ENCODE measurements at places on chromosomes 1 and 21.

DNA sequence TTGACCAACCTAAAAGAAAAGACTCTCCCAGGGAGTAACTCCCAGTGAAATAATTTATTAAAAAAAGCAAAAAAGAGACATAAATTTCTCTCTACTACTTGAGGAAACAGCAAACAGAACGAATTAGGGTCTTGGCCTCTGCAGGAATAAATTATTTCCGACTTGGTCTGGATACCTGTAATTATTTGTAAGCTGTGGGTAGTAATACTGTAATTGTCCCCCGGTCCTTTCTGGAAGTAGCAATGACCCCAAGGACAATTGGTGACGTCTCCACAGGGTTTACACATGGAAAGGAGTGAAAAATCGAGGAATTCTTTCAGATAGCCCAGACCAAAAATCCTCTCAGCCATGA, 3.7 kb upstream of the SIM2 start:
- no peak for DNase-seq

DNA sequence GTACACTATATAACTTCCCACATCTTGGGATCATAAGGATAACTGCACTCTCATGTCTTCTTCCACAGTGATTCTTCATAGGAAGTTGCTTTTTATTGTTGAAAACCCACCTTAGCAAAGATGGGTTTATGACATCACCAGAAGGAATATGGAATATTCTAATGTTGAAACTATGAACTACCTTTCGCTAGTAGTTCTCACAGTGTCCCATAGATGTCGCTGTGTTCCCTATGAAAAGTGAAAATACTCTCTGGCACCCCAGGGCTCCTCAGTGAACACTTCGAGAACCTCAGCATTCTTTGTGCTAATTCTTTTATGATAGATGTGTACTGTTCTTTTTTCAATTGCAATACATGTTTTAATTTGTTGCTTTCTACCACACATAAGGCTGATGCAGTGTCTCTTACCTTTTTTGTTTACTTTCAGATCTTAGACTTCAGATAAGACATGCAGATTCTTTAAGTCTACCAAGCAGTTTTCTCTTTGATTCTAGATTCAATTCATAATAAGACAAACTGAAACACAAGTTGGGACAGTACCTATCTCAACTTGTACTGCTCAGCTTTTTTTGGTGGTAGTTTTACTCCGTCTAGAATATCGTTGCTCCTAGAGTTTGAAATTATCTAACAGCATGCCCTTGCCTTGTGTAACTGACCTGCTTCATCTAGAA, 90.8 kb downstream of the GTF2B start:
- DNase-seq, result no peak

- no peak for DNase-seq
Measured at GRCh38 chr1:230149751-230150584, 82.9 kb downstream of the GALNT2 start.

- DNase-seq, result no peak
Measured at GRCh38 chr1:177490036-177490639, 319.4 kb downstream of the BRINP2 start.

DNA sequence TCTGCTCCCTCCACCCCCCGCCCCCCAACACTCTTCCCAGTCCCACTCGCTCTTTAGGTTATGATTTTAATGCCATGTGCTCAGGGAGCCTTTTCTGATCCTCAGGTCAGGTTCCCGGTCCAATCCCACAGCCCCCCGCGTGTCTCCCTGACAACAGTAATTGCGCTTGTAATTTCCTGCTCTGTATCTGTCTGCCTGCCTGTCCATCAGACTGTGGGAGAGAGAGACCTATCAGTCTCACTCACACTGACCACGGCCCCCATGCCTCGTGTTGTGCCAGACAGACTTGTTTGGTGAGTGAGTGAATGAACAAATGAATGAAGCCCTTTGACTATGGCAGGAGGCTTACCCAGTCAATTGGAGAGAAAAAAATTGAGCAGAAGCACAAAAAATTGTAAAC, 50.8 kb upstream of the ECE1 start:
- no peak for DNase-seq

- peak; percentile 30 for DNase-seq
Measured at GRCh38 chr1:224632921-224633321, 16.8 kb downstream of the CNIH3 start.

GRCh38 chr1:7177438-7178146, 392.3 kb downstream of the CAMTA1 start:
- DNase-seq, result no peak

DNA sequence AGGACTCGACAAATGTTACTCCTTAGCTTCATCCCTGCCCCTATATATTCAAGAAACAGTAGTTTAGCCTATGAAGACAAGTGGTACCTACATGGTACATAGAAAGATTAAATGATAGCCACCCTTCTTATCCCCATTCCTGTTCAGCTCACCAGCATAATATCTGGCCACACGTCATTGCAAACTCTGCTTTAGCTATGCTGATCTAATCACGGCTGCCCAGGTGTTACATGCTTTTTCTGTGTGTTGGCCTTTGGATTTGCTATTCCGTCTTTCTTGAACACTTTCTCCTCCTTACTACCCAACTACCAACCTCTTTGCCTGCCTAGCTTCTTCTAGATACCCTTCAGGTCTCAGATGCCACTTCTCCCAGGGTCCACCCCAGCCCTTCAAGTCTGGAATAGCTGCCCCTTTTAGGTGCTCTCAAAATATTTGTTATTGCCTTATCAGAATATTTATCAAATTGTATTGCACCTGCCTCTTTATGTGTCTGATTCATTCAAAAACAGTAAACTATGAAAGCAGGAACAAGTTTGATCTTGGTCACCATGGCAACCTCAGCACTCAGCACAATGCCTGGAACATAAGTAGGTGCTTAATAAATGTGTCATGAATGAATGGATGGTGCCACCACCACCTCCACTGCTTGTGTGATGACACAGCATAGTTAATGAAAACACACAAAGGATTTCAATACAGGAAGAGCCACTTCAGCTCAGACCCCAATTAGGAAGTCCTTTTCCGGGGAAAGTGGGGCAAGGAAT, 11.4 kb upstream of the DNASE2B start:
- DNase-seq, result no peak

DNA sequence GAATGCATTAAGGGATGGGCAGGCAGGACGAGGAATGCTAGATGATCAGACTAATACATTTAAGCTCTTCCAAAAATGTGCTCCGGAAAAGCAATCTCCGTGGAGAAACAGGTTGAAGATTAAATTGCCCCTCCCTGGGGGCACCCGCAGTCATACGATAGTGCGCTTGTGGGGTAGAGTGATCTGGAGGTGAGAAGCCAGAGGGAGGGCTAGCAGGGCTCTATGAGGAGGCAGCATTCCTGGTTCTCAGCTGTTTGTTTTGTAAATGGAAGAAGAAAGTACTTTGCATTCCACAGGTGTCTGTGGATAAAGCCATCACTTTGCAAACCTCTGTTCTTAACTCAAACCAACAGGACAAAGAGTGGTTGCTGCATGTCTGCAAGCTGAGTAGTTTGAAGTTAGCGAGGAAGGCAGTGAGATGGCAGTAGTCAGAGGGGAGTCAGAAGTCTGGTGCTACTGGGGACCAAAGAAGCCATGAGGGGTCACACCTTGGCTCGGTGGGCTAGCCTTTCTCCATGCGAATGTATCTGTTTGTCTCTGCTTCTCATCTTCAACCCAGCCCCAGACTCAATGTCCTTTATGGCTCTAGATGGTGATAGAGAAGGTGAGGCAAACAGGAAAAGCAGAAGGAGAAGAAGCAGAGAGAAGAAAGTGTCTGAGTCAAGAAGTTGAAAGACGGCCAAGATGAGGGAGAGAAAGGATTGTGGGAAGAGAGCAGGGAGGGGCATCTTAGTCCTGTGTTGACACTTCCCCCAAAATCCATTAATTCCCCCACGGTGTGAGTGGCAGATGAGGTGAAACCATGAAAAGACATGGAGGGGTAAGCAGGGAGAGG, 65.2 kb upstream of the GJA8 start:
- DNase-seq, result no peak

DNA sequence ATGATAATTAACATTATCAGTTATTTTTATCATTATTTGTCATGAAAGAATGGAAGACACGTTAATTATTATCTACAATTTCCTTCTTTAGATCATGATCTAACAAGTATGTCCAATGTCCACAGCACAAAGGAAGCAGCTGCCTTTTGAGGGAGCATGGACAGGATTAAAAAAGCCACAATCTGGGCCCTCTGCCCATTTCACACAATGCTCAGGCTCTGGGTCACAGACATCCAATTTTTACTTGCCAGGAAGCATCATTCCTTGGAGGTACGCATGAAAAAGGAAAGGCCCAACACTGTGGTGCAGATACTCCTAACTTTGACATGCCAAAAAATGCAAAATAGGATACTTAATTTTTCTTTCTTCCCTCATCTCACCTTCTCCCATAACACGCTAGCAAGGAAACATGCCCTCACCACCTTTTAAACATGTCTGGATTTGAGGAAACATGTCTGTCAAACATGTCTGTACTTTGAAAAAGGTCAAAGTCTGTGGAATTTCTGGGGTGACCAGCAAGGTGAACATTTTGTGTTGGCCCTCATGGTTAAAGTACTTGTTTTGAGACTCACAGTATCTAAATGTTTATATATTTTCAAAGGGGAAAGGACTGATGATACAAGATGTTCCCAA, 40.0 kb downstream of the GADD45A start:
- no peak for DNase-seq

- DNase-seq, result peak; percentile 86
Measured at GRCh38 chr1:32612189-32612881, 38.0 kb downstream of the ZBTB8OS start.

DNA sequence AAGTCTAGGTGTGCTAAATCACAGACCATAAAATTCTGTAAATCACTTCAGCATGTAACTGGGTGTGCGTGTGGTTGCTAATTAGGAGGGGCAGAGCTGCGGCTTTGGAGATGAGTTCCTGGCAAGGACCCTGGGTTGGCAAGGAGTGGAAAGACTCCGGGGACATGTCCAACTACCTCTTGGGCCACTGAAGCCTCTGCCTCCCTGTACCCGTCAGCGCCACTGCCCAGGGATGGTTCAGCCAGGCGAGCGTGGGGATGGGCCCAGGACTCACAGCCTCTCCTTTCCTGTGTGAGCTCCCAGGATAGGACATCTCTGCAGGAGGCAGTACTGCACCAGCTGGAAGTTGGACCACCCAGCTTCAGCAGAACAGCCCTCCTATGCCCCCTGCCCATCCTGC, 386.4 kb upstream of the VAMP3 start:
- no peak for DNase-seq

- no peak for DNase-seq
Measured at GRCh38 chr1:73065339-73066041, 783.2 kb upstream of the NEGR1 start.

DNA sequence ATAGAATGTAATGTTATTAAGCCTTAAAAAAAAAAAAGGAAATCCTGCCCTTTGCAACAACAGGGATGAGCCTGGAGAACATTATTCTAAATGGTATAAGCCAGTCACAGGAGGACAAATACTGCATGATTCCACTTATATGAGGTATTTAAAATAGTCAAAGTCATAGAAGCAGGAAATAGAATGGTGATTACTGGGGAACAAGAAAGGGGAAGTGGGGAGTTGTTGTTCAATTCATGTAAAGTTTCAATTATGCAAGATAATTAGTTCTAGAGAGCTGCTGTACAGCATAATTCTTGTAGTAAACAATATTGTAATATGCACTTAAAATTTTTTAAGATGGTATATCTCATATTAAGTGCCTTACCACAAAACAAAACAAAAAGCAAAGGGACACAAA, 13.2 kb downstream of the FCER1A start:
- DNase-seq, result no peak

DNA sequence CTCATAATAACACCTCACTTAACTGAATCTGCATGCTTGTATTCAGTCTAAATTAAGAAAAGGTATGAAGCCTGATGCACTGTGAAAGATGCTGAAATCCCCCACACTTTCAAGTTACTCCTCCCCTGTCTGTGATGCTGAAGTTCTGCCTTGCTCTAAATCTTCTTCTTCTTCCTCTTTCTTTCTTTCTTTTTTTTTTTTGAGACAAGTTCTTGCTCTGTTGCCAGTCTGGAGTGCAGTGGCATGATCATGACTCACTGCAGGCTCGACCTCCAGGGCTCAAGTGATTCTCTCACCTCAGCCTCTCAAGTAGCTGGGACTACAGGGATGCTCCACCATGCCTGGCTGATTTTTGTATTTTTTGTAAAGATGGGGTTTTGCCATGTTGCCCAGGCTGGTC, 231.0 kb upstream of the B3GALT2 start:
- no peak for DNase-seq

DNA sequence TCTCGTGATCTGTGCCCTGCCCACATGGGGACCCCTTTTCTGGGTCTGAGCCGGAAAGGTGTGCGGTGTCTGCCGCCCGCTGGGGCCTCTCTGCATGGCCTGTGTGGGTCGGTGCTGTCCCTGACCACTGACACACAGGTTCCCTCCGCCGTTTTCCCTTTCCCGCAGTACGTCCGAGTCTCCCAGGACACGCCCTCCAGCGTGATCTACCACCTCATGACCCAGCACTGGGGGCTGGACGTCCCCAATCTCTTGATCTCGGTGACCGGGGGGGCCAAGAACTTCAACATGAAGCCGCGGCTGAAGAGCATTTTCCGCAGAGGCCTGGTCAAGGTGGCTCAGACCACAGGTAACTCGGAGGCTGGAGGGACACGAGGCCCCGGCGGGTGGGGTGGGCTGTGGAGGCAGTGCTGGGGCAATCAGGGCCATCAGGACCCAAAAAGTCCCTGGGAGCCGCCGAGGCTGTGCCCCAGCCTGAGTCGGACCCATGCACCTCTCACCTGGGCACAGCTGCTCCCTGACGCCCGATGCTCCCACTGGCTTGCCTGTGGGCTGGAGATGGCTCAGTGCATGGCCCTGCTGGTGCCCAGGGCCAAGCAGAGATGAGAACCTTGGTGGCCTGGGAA, 13.3 kb downstream of the TRPM2 start:
- no peak for DNase-seq

DNA sequence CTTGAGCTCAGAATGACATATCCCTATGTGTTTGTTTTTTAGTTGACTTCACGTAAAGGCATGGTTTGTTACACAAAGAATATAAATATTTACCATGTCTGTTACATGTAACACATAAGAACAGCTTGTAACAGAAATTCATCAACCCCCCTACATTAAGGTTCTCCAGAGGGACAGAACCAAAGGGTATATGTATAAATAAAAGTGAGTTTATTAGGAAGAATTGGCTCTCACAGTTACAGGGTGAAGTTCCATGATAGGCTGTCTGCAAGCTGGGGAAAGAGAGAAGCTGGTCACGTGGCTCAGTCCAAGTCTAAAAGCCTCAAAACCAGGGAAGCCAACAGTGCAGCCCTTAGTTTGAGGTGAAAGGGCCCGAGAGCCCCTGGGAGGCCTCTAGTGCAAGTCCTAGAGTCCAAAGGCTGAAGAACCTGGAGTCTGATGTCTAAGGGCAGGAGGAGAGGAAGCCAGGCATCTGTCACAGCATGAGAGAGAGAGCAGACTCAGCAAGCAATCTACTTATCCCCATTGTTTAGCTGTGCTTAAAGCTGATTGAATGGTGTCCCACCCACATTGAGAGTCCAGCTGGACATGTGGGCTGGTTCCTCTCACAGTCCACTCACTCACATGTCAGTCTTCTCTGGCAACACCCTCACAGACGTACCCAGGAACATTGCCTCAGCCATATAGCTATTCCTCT, 15.8 kb downstream of the THRAP3 start:
- DNase-seq, result no peak

GRCh38 chr1:9275161-9275560, 17.5 kb upstream of the SPSB1 start:
- DNase-seq, result no peak

- DNase-seq, result no peak
Measured at GRCh38 chr1:54460861-54461387, 54.7 kb upstream of the SSBP3 start.

GRCh38 chr21:36437745-36438128, 42.2 kb downstream of the CLDN14 start:
- DNase-seq, result no peak
